ENCODE measurements at places on chromosomes 12 and 14. TPM values are rescaled to one million over a fixed set of nuclear protein-coding genes. Genes with fewer than 3 reads are reported as not detected.

TC2N gene
- 38.1 TPM for total RNA-seq

CDCA3 gene
- total RNA-seq = 94.8 TPM

- no peak overlapping the region for H3K4me3 ChIP-seq
- no peaks in the 10 kb centered on the region for H3K27me3 ChIP-seq
- no peak for DNase-seq
- H3K27ac ChIP-seq = no peak overlapping the region
Measured at GRCh38 chr14:61033855-61034254, 52.8 kb downstream of the SLC38A6 start.

POTEM gene
- not detected for total RNA-seq

- no peaks in the 10 kb centered on the region for H3K4me1 ChIP-seq
- H3K27ac ChIP-seq = no peak overlapping the region
- no peak overlapping the region for H3K4me3 ChIP-seq
Measured at GRCh38 chr12:118979763-118980406, 1.5 kb upstream of the SRRM4 start.

TMPRSS12 gene
- not detected for total RNA-seq

ZDHHC22 gene
- total RNA-seq = not detected

BEST3 gene
- total RNA-seq = not detected

DNA sequence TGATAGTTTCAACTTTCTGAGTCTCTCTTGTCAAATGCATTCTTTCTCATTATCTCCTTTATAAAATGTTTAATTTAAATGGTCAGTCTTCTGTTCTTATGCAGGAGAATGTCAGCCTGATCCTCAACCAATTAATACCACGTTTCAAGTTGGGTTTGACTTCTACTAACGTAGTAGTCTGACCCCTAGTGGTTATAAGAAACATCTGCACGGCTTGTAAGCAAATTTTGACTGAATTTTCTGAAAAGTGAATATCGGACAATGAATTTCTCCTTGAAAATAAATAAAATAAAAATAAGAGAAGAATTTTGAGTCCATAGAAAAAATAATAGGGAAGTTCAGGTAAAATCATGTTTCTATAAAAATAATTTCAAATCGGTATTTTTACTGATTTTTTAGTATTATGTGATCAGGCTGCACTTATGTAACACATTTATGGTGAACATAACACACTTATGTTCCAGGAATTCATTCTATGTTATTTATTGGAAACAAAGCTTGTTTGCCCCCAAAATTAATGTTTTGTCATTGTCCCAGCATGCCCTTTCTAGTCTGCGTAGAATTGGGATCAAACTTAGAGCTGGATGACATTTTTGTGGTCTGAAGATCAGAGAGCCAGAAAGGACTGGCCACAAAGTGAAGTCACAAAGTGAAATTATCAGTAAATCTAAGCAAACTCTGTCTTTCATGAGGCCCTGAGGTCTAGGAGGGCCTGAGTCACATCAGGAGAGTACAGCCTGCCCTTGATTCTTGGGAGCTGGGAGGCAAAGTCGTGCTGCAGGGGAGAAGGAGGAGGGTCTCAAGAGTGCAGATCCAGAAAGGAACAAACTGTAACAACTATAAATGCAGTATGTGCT lies 101.2 kb upstream of the STXBP6 start:
- H3K36me3 ChIP-seq = no peaks in the 10 kb centered on the region
- H3K4me3 ChIP-seq = no peak overlapping the region
- DNase-seq = no peak

GDF11 gene
- total RNA-seq = 3.4 TPM

DNAI7 gene
- total RNA-seq = 0.17 TPM

GRCh38 chr14:72645706-72646105 lies 248.2 kb downstream of the DPF3 start:
- no peaks in the 10 kb centered on the region for H3K4me1 ChIP-seq
- no peak overlapping the region for H3K4me3 ChIP-seq
- no peaks in the 10 kb centered on the region for H3K36me3 ChIP-seq

- peak within 1 kb of the TSS; percentile 88 for H3K4me3 ChIP-seq
- H3K4me1 ChIP-seq = peaks cover 97% of the 10 kb centered on the region
- no peak for DNase-seq
- H3K27me3 ChIP-seq = no peaks in the 10 kb centered on the region
- H3K36me3 ChIP-seq = peaks cover 23% of the 10 kb centered on the region
Measured at GRCh38 chr14:91244501-91244901, at the start of gene GPR68. GPR68 (minus strand) TSS chr14:91244704; CDS start chr14:91235050, 9,654 bp downstream.

SLC2A14 gene
- total RNA-seq = not detected

- no peak overlapping the region for H3K27ac ChIP-seq
- peaks cover 2% of the 10 kb centered on the region for H3K36me3 ChIP-seq
- no peak overlapping the region for H3K4me3 ChIP-seq
- no peaks in the 10 kb centered on the region for H3K4me1 ChIP-seq
Measured at GRCh38 chr14:68528040-68528687, 264.7 kb downstream of the ZFP36L1 start.

GRCh38 chr14:31261523-31261858 lies 53.9 kb upstream of the HECTD1 start:
- no peaks in the 10 kb centered on the region for H3K36me3 ChIP-seq
- no peak for DNase-seq
- H3K27me3 ChIP-seq = no peaks in the 10 kb centered on the region
- peaks cover 6% of the 10 kb centered on the region for H3K4me1 ChIP-seq
- H3K4me3 ChIP-seq = no peak overlapping the region

EXOC3L4 gene
- not detected for total RNA-seq

- H3K4me1 ChIP-seq = no peaks in the 10 kb centered on the region
- no peak for DNase-seq
- no peak overlapping the region for H3K4me3 ChIP-seq
- H3K27ac ChIP-seq = no peak overlapping the region
Measured at GRCh38 chr12:106317406-106318082, 15.0 kb downstream of the TCP11L2 start.

SSTR1 gene
- not detected for total RNA-seq

DAO gene
- total RNA-seq = not detected

GRCh38 chr12:74482115-74482514 lies 55.5 kb upstream of the ATXN7L3B start:
- no peak overlapping the region for H3K27ac ChIP-seq
- H3K36me3 ChIP-seq = no peaks in the 10 kb centered on the region
- H3K27me3 ChIP-seq = no peaks in the 10 kb centered on the region
- no peak overlapping the region for H3K4me3 ChIP-seq
- no peaks in the 10 kb centered on the region for H3K4me1 ChIP-seq
- DNase-seq = no peak

NELL2 gene
- 66.0 TPM for total RNA-seq

DNA sequence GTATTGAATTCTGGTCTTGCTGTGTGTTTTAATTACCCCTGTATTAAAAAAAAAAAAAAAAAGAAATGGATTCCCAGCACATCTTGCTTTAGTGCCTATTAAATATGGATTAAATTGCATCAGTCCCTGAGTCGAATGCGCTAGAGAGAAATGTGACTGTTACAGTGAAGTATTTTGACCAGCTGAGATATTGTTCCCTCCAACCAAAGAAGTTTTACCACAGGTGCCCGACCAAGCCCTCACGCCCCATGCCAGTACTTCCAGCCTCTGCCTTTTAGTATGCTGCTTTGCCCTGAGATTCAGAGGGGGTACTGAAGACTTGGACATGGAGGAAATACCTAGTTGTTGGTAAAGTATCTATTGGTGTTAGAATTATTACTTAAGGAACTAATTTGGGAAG lies 159.7 kb downstream of the TTLL5 start:
- peaks cover 1% of the 10 kb centered on the region for H3K36me3 ChIP-seq
- DNase-seq = no peak
- no peaks in the 10 kb centered on the region for H3K27me3 ChIP-seq
- H3K4me3 ChIP-seq = no peak overlapping the region
- peaks cover 8% of the 10 kb centered on the region for H3K4me1 ChIP-seq

APOF gene
- not detected for total RNA-seq

DNA sequence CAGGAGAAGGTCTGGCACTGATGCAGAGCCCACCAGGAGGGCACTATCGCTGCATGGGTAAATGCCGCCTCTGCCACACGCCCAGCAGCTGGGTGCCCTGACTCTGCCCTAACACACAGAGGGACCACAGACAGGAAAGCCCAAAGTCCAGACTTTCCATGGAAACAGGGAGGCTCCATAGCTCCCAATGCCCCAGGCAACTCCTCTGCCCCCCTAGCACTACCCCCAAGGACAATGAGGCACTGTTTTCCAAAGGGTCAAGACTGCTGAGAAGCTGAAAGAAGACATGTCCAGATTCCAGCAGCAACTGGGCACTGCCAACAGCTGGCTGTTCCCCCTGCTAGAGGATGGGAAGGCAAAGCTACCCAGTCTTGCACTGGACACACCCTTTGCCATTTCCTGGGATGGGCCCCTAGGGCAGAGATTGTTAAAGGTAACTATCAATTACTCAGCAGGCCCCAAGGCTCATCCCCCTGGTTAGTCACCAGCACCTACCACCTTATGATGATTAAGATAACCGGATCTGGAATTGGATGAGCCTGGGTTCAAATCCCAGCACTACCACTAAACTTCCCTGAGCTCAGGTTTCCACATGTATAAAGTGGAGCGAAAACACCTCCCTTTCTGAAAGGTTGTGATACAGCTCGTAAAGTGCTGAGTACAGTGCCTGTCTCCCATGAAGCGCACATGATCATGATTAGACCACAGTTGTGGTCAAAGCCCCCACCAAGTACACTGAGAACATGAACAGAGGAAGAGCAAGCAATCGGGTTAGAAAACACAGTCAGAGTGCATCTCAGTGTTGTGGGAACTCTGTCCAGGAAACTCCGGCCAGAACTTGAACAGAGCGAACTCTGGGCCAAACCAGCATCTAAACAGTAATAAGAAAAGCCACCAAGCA lies 3.3 kb downstream of the PXN start:
- H3K36me3 ChIP-seq = peaks cover 7% of the 10 kb centered on the region
- peak overlapping the region; percentile 86 for H3K4me3 ChIP-seq
- peaks cover 79% of the 10 kb centered on the region for H3K4me1 ChIP-seq

DNA sequence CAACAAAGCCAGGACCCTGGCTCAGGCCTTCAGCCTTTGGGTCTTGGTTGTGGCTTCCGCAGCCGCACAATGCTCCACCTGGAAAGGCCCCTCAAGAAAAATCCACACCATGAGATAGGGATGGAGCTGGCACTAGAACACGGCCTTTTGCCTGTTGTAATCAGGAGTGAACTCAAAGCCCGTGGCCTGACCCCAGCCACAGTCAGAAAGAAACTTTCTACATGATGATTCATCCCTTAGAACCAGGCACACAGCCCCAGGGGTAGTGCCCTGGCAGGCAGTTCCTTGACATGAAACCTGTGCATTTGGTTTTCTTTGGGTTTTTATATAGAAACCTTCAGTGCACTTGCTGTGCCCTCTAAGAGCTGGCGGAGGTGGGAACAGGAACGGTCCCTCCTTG lies 5.1 kb downstream of the CLMN start:
- DNase-seq = peak; percentile 72
- H3K27ac ChIP-seq = no peak overlapping the region
- H3K4me1 ChIP-seq = peaks cover 32% of the 10 kb centered on the region
- H3K27me3 ChIP-seq = peaks cover 58% of the 10 kb centered on the region
- no peaks in the 10 kb centered on the region for H3K36me3 ChIP-seq
- peak overlapping the region; percentile 72 for H3K4me3 ChIP-seq

DHRS2 gene
- 10.6 TPM for total RNA-seq

CD163 gene
- total RNA-seq = not detected

GRCh38 chr12:77087427-77087826 lies 22.1 kb upstream of the E2F7 start:
- no peaks in the 10 kb centered on the region for H3K36me3 ChIP-seq
- no peaks in the 10 kb centered on the region for H3K27me3 ChIP-seq
- H3K4me3 ChIP-seq = no peak overlapping the region
- H3K27ac ChIP-seq = no peak overlapping the region
- H3K4me1 ChIP-seq = no peaks in the 10 kb centered on the region

- no peak overlapping the region for H3K4me3 ChIP-seq
- no peak overlapping the region for H3K27ac ChIP-seq
Measured at GRCh38 chr14:90140956-90141316, 79.1 kb downstream of the KCNK13 start.

RNU6-8 gene
- total RNA-seq = not detected

- no peaks in the 10 kb centered on the region for H3K27me3 ChIP-seq
- H3K4me1 ChIP-seq = peaks cover 7% of the 10 kb centered on the region
- no peak overlapping the region for H3K4me3 ChIP-seq
- DNase-seq = no peak
- H3K36me3 ChIP-seq = no peaks in the 10 kb centered on the region
Measured at GRCh38 chr12:90152897-90153624, 444.4 kb upstream of the ATP2B1 start.

KRT5 gene
- total RNA-seq = not detected

TSPAN19 gene
- not detected for total RNA-seq

GRCh38 chr12:121001060-121001459 lies 15.2 kb downstream of the C12orf43 start:
- peaks cover 13% of the 10 kb centered on the region for H3K36me3 ChIP-seq
- no peak overlapping the region for H3K27ac ChIP-seq
- no peaks in the 10 kb centered on the region for H3K4me1 ChIP-seq
- no peaks in the 10 kb centered on the region for H3K27me3 ChIP-seq
- no peak overlapping the region for H3K4me3 ChIP-seq
- DNase-seq = no peak

DNA sequence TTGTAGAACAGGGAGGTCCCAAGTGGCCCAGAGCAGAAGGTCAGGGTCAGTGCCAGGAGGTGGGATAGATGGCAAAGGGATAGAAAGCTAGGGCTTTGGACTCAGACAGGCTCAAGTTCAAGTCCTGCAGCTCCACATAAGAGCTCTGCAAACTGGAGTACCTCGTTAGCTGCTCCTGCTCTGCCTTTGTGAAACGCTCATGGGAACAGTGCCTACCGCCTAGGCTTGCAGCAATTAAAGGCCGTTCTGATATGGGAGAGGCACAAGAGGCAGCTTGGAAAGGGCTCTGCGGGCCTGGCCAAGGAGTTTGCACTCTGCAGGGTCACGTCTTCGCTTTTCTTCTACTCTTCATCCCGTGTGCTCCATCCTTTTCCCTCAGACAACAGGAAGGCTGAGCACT lies 54.1 kb downstream of the MAP1LC3B2 start:
- H3K4me1 ChIP-seq = no peaks in the 10 kb centered on the region
- no peak overlapping the region for H3K4me3 ChIP-seq
- no peaks in the 10 kb centered on the region for H3K36me3 ChIP-seq
- H3K27ac ChIP-seq = no peak overlapping the region
- H3K27me3 ChIP-seq = no peaks in the 10 kb centered on the region

DNA sequence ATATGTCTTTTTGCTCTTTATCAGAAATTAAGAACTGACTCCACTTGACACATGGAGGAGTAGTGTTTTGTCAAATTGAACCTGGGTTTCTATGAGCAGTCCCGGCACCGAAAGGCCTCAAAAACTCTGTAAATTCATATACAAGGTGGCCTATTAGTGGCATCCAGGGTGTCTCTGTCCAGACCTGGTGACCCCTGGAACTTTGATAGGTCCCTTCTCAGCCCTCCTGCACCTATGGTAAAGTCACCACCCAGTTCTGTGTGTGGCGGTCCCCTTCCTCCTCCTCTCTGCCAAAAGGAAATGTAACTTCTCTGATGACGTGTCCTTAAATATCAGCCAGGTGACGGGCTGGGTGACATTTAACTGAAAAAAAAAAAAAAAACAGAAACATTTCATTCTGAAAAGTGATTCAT lies 204.0 kb upstream of the FOXN3 start:
- H3K27me3 ChIP-seq = no peaks in the 10 kb centered on the region
- peaks cover 72% of the 10 kb centered on the region for H3K4me1 ChIP-seq
- H3K36me3 ChIP-seq = peaks cover 4% of the 10 kb centered on the region
- H3K4me3 ChIP-seq = peak overlapping the region; percentile 99

- no peak for DNase-seq
- no peaks in the 10 kb centered on the region for H3K4me1 ChIP-seq
- no peak overlapping the region for H3K4me3 ChIP-seq
Measured at GRCh38 chr12:62575036-62575435, 108.4 kb downstream of the MON2 start.

FAM161B gene
- total RNA-seq = 3.1 TPM

GRCh38 chr12:24814379-24815113 lies 134.4 kb downstream of the BCAT1 start:
- H3K27me3 ChIP-seq = no peaks in the 10 kb centered on the region
- no peak for DNase-seq
- peak overlapping the region; percentile 62 for H3K4me3 ChIP-seq
- peaks cover 19% of the 10 kb centered on the region for H3K4me1 ChIP-seq
- H3K27ac ChIP-seq = peak overlapping the region; percentile 91
